Tibial artery (tissue), 4 donors: ENCODE measurements at places on chromosomes 13 and 19.

- DNase-seq, result no peak
Observed at GRCh38 chr13:53238261-53238660, 209.6 kb downstream of the OLFM4 start.

DNA sequence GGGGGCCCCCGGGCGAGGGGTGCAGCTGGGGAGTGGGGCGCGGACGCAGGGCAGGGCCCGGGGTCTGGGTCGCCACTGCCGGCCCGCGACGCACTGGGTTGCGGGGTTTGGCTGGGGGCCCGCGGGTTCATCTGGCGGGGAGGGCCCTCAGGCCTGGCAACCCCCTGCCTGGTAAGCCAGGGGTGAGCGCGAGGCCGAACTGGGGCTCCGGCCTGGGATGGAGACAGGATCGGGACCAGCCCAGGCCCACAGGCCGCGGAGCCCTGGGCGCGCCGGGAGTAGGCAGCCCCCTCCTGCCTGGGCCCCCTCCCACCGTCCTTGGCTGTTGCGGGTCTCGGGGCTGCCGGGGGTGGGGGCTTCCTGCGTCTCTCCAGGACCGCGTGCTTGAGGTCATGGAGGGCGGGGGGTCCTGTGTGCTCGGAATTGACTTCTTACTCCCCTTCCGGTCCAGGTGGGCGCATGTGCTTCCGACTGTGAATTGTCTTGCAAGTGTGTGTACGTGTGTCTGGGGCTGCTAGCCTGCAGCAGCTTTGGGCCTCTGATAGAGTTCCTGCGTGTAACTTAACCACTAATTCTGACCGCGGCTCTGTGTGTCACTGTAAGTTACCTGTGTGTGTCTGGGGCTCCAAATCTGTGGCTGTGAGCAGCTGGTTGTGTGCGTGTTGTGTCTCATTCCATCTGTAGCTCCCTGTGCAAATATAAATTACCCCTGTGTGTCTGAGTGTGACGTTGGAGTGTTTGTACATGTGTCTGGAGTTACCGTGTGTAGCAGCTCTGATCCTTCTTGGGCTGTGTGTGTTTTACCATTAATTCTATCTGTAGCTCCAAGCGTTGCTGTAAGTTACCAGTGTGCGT, 751 bp downstream of the GRAMD1A start:
- DNase-seq, result no peak

DNA sequence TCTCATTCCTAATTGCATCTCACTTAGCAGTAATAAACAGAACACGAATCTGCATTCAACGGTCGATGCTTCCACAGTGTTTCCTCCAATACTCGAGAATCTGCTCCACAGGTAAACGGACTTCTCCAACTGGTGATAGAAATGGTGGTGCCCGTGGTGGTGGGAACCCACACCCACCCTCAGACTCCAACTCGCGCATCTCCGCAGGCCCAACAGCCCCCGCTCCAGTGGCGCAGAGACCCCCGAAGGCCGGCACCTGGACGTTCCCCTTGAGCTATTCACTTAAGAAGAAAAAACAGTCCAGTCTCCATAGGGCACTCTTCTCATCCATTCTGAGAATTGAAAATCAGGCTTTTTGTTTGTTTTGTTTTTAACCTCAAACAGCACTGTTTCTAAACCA, 13.8 kb upstream of the RASA3 start:
- no peak for DNase-seq

GRCh38 chr13:95247171-95247570, 54.1 kb downstream of the ABCC4 start:
- no peak for DNase-seq

DNA sequence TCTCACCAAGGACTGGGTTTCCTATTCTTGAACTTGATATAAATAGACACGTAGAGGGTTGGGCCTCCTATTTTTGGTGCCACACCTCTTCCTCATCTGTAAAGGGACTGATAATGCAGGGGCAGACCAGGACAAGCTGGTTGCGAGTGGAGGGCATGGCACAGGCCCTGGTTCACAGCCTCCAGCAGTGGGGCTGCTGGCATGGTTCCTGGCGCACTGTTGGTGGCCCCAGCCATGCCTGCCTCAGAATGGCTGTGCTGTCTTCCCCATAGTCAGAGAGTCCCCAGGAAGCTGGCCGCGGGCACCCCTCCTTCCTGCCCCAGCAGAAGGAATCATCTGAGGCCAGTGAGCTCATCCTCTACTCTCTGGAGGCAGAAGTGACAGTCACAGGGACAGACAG, 10.5 kb upstream of the OVOL3 start:
- DNase-seq, result no peak

DNA sequence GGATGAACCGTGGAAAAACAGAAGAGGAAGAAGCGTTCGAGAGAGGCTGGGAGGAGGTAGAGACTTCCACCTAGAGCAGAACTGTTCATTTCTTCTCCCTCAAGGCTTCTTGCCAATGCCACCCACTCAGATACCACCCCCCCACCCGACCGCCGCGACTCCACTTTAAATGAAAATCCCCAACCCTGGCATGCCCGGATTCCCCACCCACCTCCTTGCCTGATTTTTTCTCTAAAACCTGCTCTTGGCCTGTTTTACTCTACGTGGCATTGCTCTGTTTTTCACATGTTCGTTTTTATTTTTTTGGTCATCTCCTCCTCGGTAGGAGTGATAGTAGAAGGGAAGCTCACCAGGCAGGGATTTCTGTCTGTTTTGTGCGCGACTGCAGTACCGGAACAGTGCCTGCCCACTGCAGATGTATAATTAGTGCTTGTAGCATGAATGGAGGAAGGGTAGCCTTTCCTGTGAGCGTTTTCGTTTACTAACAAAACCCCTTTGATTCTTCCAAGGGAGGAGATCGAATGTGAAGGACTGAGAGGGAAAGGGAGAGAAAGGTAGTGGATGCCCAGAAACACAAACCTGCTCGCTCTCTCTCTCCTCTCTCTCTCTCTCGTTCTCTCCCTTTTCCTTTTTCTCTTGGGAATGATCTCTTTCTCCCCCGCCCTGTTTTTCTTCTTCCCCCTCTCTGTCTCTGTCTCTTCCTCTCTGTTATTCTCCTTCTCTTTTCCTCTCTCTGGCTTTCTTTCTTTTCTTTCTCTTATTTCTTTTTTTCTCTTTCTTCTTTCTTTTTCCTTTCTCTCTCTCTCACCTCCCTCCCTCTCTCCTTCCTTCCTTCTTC, 2.2 kb downstream of the CD70 start:
- DNase-seq, result no peak

DNA sequence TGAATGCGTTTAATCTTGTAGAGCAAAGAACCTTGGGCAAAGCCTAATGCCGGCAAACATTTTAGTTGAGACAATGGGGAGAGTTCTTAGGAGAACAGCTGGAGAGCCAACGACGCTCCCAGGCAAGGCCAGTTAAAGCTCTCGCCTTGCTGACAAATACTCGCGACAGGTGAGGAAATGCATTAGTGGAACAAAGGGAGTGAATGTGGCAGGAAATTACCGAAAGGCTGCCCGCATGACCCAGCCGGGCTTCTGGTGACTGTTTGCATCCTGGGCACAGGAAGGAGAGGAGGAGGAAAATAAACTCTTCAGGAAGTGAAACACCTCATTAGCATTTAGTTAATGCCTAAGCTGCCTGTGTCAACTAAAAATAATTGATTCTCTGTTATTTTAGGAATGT, 74.6 kb downstream of the SHISA2 start:
- no peak for DNase-seq

- peak; percentile 89 for DNase-seq
Observed at GRCh38 chr19:7680606-7681339, at the start of gene TRAPPC5. Gene TRAPPC5, plus strand, starts transcription at chr19:7680833. Its CDS starts 1,421 bp downstream, at chr19:7682254.

DNA sequence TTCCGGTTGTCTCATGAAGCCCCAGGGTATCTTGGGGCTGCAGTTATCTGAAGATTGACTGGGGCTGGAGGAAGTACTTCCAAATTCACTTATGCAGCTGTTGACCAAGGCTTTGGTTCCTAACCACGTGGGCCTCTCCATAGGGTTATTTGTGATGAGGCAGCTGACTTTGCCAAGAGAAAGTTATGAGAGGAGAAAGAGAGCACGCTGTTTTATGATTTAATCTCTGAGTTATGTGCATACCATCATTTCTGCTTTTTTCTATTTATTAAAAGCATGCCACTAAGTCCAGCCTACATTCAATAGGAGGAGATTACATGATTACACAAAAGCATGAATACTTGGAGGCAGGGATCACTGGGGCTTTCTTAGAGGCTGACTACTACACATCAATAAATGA, 215.5 kb downstream of the NHLRC3 start:
- no peak for DNase-seq

GRCh38 chr13:96172066-96172465, 82.2 kb downstream of the HS6ST3 start:
- no peak for DNase-seq

- no peak for DNase-seq
Observed at GRCh38 chr13:20441879-20442278, 83.8 kb downstream of the CRYL1 start.

DNA sequence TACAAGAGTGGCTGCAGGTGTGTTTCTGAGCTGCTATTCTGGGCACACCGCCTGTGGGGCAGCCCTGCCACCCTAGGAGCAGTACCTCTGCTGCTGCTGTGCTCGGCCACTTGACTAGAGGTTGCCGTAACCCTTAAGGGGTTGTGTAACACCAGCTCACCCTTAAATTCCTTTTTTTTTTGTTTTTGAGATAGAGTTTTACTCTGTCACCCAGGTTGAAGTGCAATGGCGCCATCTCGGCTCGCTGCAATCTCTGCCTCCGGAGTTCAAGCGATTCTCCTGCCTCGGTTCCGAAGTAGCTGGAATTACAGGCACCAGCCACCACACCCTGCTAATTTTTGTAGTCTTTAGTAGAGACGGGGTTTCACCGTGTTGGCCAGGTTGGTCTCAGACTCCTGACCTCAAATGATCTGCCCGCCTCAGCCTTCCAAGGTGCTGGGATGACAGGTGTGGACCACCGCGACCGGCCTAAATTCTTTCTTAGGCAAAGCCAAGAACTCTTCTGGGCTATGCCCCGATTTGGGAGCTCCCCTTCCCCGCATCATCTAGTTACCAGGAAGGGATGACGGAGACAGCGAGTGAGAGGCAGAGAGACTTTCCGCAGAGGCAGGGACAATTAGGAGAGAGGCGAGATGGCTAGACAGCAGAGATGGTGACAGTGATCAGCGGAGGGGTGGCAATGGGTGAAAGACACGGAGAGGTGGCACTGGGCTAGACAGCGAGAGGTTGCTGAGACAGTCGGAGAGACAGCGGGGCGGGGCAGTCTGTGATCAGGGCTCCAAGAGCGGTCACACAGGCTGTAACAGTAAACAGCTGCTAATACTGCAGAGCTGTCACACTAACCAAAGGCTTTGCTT, 4.4 kb upstream of the LILRA5 start:
- no peak for DNase-seq

- DNase-seq, result no peak
Observed at GRCh38 chr13:73870036-73870741, 264.0 kb downstream of the KLF12 start.

- DNase-seq, result no peak
Observed at GRCh38 chr13:85742355-85742754, 56.9 kb downstream of the SLITRK6 start.

DNA sequence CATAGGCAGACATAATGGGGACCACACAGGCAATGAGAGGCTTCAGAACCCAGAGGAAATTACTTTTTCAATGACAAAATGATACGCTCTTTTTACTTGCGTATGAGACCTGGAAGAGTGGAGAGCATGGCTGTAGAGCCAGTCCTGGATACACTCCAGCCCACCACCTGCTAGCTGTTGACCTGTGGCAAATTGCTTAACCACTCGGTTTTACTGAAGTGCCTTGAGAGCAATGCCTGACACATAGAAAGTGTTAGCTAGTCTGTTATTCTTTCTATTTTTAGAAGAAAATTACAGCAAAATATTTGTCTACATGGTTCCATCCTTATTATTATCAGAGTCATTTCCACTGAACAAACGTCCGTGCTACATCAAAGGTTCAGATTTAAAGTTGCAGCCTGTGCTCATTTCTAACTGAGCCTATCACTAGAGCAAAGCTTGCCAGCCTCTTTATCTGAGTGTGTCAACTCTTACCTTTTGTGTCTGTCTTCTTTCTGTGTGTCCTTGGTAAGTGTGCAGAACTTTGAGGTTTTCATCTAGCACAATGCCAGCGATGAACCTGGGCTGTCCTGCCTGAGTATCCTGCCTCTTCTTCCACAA, 9.6 kb upstream of the GPR183 start:
- no peak for DNase-seq

DNA sequence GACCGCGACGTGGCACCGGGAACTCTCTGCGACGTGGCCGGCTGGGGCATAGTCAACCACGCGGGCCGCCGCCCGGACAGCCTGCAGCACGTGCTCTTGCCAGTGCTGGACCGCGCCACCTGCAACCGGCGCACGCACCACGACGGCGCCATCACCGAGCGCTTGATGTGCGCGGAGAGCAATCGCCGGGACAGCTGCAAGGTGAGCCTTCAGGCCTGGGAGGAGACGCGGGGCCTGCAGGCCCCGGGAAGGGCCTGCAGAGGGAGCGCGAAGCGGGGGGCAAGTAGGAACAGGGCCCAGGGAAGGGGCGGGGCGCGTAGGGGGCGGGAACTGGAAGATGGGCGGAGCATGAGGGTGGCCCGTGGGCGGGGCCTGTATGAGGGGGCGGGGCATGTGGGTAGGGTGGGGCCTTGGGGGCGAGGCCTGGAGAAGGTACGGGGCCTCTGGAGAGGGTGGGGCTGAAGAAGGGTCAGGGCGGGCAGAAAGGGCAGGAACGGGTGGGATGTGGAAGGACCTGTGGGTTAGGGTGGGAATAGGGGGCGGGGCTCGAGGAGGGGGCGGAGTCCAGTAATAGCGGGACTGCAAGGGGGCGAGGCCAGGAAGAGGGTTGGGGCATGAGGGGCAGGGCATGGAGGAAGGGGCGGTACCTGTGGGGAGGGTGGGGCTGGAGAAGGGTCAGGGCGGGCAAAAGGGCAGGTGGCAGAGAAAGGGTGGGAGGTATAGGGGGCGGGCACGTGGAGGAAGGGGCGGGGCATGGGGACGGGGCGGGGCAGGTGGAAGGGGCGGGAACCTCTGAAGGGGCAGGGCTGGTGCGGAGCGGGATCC, 2.5 kb downstream of the CFD start:
- DNase-seq, result no peak

- DNase-seq, result no peak
Observed at GRCh38 chr13:96783511-96783910, 210.8 kb downstream of the OXGR1 start.

DNA sequence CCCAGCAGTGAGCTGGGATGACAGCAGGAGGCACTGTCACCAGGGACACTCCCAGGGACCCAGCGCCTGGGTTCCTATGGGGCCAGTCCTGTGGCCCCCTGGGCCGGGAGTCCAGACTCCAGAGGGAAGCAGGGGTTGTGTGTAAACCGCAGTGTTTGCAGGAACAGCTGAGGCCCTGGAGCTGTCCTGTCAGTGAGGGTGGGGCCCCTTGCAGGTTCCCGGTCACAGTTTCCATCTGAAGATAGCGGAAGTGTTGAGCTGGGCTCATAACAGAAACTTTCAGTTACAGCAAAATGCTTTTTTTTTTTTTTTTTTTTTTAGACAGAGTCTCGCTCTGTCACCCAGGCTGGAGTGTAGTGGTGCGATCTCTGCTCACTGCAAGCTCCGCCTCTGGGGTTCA, 17.7 kb upstream of the CSNK1G2 start:
- no peak for DNase-seq

- no peak for DNase-seq
Observed at GRCh38 chr13:45879666-45880065, 28.1 kb upstream of the SIAH3 start.

- no peak for DNase-seq
Observed at GRCh38 chr13:99892196-99892613, 79.4 kb downstream of the ZIC5 start.

GRCh38 chr19:31304831-31305312, 44.4 kb downstream of the TSHZ3 start:
- DNase-seq, result no peak
